ENCODE measurements at places on chromosomes 6 and 20.

DNA sequence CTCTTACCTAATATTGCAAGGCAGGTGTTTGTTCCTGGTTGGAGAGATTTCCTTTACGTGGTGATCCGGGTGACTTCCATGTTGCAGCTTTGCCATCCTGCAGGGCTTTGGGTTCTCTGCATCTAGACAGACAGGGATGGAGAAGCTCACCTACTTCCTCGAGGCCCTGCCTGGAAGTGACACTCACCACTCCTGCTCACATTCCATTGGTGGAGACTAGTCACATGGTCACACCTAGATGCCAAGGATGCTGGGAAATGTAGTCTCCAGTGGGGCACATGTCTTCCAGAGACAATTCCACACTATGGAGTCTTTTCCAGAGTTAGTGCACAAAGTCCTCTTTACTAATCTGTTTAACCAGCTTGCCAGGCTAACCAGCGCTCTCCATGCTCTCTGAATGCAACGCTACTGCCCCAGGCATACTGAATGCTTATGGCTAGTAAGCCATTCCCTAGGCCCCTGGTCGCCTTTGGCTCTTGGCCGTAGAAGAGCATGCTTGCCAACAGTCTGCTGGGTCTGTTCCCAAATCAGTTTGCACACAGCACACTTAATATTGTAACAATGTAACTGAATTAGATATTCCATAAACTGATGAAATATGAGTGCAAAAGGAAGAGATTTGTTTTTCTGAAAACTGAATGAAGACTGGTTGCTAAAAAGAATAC lies 6.7 kb upstream of the KCNK15 start:
- DNase-seq = no peak

GRCh38 chr6:155497273-155497672 lies 41.6 kb upstream of the NOX3 start:
- DNase-seq = no peak

DNA sequence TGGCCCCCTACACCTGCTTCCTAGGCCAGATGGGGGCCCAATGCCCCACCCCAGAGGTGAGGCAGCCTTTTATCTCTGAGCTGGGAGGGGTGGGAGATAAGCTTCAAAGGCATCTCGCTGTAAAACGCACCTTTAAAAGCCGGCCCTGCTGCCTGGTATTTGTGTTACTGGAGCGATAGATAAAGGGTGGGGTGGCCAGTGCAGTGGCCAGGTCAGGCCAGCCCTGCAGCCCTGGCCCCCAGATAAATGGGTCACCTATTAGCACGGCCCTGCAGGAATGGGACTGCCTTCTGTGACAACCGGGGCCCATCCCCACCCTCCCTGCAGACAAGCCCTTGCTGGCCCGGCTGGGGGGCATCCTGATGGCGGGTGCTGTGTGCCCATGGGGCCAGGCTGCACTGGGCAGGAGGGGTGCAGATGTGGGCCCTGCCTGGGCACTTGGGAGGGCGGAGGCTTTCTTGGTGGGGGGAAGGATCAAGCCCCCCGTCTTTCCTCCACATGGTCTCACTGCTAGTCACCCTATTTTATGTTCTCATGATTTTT lies 3.0 kb upstream of the RBBP8NL start:
- no peak for DNase-seq

DNA sequence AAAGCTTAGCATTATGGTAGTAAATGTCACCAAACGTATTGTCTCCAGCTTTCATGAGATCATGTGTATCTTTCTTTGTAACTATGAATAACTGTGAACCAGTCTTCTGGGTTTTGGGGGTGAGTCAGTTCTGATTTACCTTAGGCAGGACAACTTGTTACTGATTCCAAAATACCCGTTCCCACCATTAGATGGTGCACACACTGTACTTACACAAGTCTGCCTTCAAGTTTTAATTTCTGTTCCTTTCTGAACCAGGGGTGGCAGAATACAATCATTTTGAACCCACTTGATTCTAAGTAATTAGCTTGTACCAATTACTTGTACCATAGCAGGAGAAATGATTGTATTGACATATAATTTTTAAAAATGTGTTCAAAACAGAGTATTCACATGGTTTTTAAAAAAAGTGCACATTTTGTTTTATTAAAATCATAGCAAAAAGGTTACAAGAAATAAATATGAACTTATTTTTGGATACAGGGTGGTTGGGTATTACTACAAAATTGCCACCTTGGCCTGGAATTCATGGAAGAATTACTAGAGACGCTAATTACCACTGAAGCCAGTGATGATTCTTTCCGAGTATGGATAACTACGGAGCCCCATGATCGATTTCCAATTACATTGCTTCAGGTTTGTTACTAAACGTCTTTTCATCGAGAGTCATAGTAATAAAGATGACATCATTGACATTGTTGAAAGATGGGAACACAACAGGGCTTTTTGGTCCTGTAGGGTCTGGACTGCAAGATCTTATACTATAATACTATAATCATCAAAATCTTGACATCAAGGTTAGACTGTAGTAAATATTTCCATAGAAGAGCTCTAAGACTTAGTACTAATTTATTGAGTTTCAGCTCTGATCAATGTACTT lies 75.2 kb upstream of the GLP1R start:
- peak; percentile 13 for DNase-seq

GRCh38 chr6:169084067-169084466 lies 169.6 kb downstream of the THBS2 start:
- no peak for DNase-seq

GRCh38 chr6:14466278-14466677 lies 348.7 kb downstream of the CD83 start:
- DNase-seq = no peak

DNA sequence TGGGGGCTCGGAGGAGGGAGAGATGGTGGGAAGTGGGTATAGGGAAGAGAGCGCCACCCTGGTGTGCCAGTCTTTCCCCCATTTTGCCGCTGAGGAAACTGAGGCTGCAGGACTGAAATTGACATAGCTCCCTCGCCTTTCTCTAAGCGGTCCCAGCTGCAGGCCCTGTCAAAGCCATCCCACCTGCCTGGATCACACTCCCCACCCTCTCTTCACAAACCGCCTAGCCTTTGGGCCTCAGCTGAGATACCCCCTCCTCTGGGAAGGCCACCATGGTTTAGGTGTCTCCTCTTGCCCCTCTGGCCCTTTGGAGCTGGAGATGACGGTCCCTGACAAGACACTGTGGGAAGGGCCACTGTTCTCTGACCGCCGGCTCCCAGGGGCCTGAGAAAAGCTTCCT lies 16.9 kb downstream of the SRC start:
- DNase-seq = no peak

- peak; percentile 62 for DNase-seq
These were observed 35.0 kb upstream of the ENTPD6 start for GRCh38 chr20:25160467-25160866.

DNA sequence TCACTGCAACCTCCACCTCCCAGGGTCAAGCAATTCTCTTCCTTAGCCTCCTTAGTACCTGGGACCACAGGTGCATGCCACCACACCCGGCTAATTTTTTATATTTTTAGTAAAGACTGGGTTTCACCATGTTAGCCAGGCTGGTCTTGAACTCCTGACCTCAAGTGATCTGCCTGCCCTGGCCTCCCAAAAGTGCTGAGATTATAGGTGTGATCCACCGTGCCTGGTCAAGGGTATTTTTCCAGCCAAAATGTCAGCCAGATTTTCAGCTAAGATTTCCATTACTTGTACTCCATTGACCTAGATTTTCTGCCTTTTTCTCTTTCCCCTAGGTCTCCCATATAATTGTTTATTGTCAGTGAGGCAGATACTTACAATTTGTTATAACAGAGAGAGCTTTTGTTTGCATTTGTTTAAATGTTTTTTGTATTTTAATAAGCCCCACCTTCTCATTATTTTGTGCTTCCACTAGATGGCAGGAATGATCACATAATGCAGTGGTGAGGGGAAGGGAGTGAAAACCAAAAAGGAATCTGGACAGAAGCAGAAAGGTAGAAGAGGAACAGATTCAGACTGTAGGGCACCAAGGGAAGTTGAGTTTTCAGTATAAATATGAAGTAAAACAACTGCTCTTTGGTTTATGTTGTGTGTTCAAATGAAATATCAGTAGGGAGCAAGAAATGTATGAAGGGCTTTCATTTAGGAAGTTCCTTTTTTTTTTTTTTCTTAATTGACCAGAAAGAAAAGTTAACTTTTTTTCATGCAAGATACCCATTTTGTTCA lies 29.7 kb downstream of the RPF2 start:
- DNase-seq = peak; percentile 29

GRCh38 chr6:135390458-135390857 lies 107.1 kb downstream of the AHI1 start:
- DNase-seq = no peak

- no peak for DNase-seq
These were observed 4.4 kb upstream of the MYLIP start for GRCh38 chr6:16124198-16125180.

GRCh38 chr20:10216146-10216791 lies 2.4 kb upstream of the SNAP25 start:
- no peak for DNase-seq

GRCh38 chr20:50844430-50845100 lies 49.7 kb downstream of the BCAS4 start:
- peak; percentile 85 for DNase-seq

- no peak for DNase-seq
These were observed 32.5 kb downstream of the SRSF3 start for GRCh38 chr6:36626636-36627035.

GRCh38 chr6:129875610-129876520 lies 14.8 kb upstream of the TMEM244 start:
- peak; percentile 24 for DNase-seq

GRCh38 chr6:156029286-156029985 lies 573.8 kb upstream of the NOX3 start:
- no peak for DNase-seq

GRCh38 chr6:139154881-139155547 lies 20.1 kb downstream of the HECA start:
- DNase-seq = no peak

DNA sequence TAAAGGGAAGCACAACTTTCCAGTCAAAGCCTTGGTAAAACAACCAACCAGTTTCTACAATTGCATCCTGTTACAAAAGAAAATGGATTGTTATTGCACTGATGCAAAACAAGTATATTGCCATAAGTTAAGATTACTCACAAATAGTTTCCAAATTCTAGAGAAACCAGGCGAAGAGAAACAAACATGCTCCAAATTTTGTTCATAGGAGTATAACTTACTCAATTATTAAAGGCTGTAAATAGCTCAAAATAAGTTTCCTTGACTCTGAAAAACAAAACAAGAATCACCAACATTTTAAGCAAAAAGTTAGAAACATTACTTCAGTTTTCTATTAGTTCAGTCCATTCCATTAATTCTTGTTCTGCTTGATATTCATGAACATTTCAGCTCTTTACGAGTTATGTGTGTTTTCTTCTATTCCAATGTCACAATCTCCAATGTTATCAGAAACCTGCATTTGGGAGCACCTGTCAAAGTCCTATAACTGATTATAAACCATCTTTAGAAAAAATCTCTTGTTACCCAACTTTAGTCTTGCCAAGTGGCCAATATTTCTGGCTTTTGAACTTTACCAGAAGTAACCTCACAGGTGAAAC lies 137.9 kb upstream of the THBS2 start:
- DNase-seq = no peak

DNA sequence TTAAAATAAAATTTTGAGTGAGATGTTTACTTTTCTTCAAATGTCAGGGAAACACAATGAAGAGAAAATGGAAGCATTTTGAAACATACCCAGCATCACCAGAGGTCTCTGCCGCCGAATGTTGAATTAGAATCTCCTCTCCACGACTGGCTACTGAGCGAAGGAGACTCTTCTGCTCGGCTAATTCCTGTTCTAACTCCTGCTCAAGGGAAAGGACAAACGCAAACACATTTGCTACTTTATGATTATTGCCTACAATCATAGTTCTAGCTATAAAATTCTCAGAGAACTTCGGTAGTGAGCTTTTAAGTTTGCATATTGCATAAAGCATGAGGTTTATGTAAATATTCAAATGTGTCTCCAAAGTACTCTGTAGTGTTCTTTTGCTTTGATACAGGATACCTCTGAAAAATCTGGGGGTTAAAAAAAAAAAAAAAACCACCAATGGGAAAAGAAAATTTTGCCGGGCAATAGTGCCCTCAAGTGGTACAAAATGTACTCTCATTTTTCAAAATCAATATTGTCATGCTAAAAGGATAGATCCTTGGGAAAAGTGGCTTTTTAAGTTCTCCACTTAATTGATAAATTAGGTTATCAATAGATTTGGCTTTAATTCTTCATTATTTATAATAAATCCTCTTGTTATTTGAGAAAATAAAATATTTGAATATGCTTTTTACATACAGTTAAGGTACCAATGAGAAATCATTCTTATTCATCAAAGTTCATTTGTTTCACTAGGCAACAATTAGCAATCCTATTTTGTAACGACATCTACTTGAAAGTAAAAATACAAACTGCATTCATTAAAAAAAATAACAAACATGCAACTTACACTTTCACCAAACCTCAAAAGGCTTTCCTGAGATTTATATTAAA lies 369.0 kb downstream of the SYNE1 start:
- DNase-seq = no peak

DNA sequence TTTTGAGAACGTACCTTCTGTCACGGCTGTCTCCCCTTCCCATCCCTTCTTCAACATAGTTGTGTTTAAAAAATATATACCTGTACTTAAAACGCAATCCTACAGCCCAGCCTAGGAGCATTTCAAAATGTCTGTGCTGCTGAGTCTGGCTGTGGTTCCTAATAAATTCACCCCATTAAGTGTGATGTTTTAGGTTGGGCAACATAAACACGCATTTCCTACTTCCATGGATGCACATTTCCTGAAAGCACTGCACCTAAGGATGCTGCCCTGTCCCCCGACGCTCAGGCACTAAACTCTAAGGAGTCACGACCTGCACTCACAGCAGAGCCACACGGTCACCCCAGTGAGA lies 1.2 kb downstream of the REV3L start:
- DNase-seq = no peak

DNA sequence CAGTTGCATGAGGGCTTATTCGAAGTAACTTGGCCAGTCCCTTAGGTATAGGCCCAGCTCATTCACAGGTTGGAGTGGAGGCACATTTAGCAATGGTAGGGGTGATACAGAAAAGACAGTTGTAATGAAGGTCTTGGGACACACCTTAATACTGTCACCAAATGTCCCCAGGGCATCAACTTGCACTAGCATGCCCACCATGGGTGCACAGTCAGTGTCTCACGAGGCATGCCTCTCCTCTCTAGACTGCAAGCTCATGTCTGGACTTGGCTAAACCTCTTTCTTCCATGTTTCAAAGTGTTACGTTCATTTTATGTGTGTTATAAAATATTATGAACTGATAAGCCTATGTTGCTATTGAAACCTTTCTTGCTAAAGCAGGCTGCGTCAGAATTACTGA lies 124.0 kb upstream of the ECI2 start:
- no peak for DNase-seq

GRCh38 chr6:30450909-30451841 lies 38.1 kb upstream of the HLA-E start:
- no peak for DNase-seq

DNA sequence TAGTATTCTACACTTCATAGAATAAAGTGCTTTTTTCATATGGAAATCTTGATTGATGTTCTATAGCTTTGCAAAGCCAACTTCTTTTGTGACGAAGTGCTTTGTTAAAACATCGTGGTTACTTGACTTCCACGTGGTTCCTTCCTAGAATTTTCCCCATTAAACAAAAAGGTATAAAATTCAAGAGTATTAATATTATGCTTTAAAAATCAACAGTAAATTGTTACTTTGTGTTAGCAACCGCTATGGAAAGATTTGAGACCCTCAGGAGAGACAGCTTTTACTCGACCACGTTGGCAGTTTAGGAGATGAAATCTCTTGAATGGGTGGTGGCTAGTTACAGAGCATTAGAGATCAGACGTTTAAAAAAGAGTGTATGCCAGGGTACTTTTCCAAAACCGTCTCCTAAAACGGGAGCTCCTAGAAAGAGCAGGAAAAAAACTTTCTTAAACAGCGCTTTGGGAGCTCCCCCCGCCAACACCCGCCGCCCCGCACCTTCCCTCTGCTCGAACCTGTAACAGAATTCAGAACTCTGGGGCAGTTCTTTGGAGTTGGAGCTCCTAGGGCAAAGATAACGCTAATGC lies 920 bp downstream of the GJA1 start:
- DNase-seq = no peak

Measured in GM06990 (cell line).